ENCODE measurements at places on chromosomes 6 and 20.

DNA sequence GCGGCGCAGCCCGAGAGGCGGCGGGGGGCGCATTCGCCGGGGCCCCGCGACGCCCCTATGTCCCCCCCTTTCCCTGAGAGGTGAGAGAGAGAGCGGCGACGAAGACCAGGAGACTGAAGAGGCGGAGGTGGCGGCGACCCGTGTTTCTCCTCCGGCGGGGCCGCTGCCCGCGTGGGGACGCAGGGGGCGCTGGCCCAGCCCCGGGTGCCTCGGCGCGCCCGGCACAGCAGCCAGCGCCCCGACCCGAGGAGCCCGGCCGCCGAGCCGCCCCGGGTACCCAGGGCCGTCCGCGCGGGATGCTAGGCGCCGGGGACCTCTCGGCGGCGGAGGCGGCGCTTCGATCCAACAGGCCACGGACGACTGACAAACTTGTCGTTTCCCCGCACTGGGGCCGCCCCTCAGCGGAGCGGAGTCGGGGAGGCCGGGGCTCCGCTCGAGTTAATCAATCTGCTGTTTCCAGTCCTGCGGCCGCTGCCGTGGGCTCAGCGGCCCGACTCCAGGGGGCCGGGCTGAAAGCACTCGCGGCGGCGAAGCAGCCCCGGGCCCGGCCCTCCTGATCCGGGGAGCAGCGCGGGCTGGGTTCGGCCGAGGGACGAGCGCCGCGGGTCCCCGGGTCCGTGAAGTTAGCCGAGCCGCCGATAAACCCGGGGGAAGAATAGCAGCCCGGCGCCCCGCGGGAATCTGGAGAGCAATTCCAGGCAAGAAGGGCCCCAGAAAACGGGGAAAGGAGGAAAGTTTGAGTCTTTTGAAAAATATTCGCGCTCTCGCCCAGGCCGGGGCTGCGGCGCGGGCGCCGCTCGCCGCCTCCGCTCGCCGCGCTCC lies 631 bp downstream of the MDGA1 start:
- no peak for DNase-seq

GRCh38 chr6:111173341-111173740 lies 86.0 kb downstream of the SLC16A10 start:
- DNase-seq, result no peak

DNA sequence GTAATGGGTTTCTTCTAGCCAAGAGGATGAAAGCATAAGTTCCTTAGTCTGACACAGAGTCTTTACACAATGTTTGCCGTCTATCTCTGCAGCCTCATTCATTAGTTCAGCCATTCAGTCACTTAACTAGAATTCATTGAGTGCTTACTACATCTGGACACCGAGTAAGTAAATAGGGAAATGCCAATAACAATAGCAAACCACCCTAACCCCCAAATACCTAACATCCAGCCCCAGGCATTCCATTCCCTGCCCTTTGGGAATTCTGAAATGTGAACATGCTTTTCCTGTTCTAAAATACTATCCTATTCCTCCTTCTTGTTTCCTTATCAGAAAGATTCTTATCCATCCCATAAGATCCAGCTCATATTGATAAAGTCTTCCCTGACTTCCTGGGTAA lies 277.6 kb upstream of the RNF217 start:
- no peak for DNase-seq

DNA sequence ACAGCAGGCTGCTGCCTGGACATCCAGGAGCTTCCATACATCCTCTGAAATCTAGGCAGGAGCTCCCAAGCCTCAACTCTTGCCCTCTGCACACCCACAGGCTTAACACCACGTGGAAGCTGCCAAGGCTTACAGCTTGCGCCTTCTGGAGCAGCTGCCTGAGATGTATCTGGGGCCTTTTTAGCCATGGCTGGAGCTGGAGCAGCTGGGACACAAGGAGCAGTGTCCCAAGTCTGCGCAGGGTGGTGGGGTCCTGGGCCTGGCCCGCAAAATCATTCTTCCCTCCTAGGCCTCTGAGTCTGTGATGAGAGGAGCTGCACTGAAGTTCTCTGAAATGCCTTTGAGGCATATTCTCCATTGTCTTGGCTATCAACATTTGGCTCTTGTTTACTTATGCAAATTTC lies 255.0 kb downstream of the DLL1 start:
- no peak for DNase-seq

- no peak for DNase-seq
Measured at GRCh38 chr6:137200288-137200687, 18.9 kb downstream of the IFNGR1 start.

DNA sequence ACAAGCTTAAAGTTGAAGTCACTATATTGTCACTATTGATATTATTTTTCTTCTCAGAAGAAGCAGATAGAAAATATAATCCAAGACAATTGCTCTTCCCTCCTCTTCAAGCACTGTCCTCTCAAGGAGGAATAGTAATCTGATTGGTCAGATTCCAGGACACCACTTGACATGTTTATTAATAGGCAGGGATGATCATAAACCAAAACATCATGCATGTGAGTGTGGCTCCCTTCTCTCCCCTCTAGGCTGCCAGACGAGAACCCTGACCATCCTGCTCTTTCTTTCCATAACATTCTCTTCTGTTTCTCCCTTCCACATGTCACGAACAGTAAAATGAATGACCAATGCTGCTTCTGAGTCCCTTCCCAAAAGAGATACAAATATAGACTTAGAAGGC lies 7.5 kb downstream of the ATG5 start:
- no peak for DNase-seq

GRCh38 chr6:48113130-48113529 lies 2.1 kb upstream of the PTCHD4 start:
- DNase-seq, result no peak

DNA sequence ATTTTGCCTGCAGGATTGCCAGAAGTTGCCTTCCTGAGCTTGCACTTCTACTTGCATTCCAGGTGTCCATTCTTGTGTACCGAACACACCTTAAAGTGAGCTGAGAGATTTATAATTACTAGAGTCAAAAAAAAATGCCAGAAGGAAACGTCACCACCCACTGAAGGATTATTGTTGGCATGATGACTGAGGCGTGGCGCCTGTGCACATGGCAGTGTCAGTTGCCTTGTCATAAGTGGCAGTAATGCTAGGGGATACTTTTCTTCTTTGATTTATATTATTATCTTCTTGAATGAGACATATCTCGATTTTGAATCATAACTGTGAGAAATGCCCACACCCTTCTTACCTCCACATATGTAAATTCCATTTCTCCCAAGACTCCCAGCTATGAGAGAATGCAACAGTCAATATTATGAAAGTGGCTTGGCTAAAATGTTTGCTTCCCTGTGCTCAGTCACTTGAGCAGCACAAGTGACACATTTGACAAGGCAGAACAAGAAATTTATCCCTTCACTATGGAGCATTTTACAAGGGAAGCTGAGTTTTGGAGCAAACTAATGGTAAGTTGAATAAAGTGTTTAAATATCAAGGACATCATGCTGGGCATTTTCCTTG lies 149.5 kb upstream of the SASH1 start:
- no peak for DNase-seq

DNA sequence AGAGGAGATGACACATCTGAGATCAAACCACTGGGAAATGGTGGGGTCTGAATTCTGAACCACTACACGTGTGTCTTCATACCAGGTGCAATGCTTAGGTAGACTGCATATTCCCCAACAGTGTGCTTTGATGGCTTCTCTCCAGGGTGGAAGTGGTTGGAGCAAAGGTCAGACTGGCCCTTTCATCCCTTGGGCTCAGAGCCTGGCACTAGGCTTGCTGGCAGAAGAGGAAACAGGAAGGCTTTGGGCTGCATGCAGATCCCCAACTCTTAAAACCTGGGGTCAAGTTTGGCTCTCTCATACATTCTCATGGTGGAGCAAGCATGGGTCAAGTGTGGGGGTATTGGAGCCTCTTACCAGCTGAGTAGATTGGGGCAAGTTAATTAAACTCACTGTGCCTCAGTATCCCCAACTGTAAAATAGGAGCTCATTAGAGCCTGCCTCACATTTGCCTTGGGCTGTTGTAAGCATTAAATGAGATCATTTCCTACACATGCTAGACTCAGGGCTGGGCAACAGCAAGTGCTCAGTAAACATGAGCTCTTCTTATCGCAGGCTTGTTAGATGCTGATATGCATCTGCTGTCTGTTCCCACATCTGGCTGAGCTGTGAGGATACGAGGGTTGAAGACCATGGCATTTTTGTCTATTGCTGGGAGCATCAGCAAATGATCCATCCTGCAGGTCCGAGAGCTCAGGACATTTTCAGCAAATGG lies 51.6 kb upstream of the FAM83D start:
- DNase-seq, result peak; percentile 60

GRCh38 chr20:36197271-36197670 lies 39.0 kb upstream of the AAR2 start:
- DNase-seq, result no peak

DNA sequence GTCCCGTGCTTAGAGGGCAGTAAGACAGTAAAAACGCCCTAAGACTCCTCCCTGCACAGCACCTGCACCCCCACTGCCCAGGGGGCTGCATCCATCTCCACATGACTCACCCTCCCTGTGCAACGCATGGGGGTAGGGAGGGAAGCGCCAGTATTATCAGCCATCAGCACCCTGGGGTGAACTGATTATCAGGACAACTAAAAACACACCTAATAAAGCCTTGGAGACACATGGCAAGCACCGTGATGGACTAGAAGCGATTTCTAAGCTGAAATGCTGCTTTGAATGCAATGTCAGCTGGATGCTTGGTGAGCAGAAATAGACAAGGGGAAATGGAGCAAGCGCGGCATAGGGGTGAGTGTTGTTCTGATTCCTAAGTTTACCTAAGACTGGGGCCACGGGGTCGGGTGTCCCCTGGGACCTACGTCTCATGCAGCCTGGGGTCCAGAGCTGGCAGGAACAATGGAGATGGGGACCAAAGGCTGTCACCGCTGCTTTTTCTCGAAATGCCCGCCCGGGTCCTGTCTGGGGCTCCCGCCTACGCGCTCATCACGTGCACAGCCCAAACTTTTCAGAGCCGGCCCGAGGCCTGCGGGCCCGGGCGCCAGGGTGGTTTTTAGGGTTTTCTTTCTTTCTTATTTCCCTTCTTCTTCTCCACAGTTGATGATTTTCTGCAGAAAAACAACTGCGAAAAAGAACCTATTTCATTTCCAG lies 702 bp upstream of the TNFAIP3 start:
- DNase-seq, result peak; percentile 77

GRCh38 chr6:170199716-170200115 lies 91.2 kb downstream of the DLL1 start:
- no peak for DNase-seq

- DNase-seq, result no peak
Measured at GRCh38 chr6:14094721-14095120, 22.9 kb upstream of the CD83 start.

GRCh38 chr6:149045404-149045803 lies 272.1 kb upstream of the TAB2 start:
- peak; percentile 60 for DNase-seq

DNA sequence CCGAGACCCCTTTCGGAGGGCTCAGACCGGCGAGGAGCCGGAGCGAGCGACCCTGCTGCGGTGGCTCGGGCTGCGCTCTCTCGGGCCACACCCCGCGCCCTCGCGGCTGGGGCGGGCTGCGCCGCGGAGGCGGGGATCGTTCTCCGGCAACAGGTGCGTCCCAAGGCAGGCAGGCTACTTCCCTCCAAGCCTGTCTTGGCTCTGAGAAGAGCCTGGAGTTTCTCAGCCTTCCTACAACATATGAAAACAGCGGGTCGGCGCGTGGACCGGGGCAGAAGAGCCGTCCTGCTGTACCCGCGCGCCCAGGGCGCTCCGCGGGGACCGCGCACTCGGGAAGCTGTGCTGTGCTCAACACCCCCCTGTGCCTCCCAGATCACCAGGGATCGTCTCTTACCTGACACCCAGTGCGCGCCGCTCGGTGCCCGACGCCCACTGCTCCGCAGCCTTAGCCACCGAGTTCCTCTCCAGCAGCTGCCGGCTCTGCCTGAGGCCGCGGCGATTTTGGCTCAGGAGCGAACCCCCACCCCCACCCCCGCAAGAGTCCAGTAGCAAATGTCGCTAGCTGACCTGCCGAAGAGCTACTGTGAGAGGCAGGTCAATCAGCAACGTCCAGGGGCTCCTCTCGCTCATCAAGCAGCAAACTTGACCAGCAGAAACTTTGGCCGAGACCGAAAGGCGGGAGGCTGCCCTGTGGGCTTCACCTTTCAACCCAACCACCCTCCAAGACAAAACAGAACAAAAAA lies 3.7 kb upstream of the OLIG3 start:
- DNase-seq, result no peak

DNA sequence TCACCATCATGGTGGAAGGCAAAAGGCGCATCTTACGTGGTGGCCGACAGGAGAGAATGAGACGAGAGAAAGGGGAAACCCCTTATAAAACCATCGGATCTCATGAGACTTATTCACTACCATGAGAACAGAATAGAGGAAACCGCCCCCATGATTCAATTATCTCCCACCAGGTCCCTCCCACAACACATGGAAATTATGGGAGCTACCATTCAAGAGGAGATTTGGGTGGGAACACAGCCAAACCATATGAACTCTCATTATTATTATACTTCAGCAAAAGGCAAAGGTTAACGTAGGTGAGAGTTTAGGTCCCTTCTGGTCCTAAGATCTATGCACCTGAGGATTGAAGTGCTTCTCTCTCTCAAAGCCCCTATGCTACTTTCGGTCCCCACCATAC lies 2.4 kb upstream of the PFDN4 start:
- DNase-seq, result no peak

- DNase-seq, result no peak
Measured at GRCh38 chr6:150537491-150537890, 62.2 kb upstream of the PLEKHG1 start.

GRCh38 chr20:37356387-37356786 lies 10.4 kb downstream of the SRC start:
- no peak for DNase-seq

DNA sequence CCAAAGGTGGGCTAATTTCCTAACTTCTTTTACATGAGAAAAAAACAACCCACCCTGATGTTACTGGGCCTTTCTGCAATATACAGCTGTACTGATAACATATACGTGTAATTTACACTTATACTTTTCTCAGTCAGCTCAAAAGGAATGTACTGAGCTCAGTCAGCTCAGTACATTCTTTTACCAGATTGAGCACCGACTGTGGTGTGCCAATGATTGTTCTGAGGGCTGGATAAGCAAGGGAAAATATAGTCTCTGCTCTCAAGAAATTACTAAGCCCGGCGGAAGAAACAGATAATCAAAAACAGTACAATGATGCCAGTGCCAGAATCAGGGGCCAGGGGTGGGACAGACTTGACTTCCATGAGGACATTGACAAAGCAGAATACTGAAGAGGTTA lies 10.0 kb upstream of the BLOC1S5 start:
- DNase-seq, result no peak

DNA sequence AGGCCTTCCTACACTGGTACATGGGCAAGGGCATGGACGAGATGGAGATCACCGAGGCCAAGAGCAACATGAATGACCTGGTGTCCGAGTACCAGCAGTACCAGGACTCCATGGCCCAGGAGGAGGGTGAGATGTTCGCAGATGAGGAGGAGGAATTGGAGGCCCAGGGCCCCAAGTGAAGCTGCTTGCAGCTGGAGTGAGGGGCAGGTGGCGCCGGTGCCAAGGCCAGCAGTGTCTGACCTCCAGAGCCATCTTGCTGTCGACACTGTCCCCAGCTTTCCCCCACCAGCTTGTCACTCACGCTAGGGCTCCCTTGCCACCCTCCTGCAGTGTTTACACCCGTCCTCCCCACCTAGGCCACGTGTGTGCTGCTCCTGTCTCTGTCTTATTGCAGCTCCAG lies 12.2 kb downstream of the GABRR2 start:
- DNase-seq, result no peak

Measured in common myeloid progenitor, CD34-positive (primary cell).